Right ventricle myocardium inferior (tissue), 1 donor: ENCODE measurements at places on chromosomes 1 and 21. TPM values are rescaled to one million over a fixed set of nuclear protein-coding genes. Genes with fewer than 3 reads are reported as not detected.

DNA sequence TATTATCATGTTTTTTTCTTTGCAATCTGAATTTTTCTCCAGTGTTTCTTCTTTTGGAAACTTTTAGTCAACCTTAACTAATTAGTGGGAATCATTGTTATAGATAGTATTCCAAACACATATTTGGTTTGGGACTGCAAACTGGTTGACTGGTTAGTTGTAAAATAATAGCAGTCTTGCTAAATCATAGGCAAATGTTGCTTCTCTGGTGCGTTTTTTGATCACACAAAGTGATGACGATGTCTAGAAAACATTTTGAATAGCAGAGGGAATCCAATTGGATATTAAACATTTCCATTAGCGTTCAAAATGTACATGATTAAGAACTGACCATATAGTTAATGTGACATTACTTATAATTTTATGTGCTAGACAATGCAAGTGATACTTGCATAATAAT lies 4.5 kb downstream of the DNAJB4 start:
- DNase-seq: no peak

GRCh38 chr1:7975212-7975865 lies 13.8 kb downstream of the PARK7 start:
- no peak for DNase-seq

- no peak for DNase-seq
Observed at GRCh38 chr21:34595457-34595856, 19.5 kb downstream of the RCAN1 start.

DNA sequence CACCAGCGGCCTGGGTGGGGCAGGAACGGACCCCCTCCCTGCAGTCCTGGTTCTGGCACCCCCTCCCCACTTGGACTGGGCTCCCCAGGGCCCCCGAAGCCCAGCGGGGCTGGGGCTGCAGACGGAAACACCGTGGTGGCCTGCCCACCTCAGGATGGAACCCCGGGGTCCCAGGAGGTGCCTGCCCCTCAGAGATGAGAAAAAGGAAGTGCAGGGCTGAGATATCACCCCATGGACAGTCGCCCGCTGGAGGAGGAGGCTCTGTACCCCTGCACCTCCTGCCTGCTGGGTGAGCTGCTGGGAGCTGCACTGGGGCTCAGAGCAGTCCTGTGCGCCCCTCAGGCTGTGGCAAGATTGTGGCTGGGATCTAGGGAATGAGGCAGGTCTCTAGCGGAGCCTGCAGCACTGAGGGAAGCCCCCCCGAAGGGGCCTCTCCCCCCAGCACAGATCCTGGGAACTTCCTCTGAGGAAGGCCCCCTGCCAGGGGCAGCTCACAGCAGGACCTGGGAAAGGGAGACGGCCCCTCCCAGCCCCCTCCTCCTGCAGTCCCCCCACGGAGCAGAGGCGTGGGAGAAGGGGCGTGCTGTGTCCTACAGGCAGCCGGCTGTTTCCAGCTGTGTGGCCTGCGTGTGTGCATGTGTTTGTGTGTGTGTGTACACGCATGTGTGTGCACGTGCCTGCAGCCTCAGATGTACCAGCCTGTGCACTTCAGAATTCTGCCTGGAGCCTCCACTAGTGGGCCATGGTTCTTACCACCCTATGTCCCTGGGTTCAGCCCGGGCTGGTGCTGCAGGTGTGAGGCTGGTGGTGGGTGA lies 6.9 kb downstream of the AGRN start:
- DNase-seq: peak; percentile 64

GRCh38 chr1:15031251-15031933 lies 122.2 kb upstream of the TMEM51 start:
- no peak for DNase-seq

DNA sequence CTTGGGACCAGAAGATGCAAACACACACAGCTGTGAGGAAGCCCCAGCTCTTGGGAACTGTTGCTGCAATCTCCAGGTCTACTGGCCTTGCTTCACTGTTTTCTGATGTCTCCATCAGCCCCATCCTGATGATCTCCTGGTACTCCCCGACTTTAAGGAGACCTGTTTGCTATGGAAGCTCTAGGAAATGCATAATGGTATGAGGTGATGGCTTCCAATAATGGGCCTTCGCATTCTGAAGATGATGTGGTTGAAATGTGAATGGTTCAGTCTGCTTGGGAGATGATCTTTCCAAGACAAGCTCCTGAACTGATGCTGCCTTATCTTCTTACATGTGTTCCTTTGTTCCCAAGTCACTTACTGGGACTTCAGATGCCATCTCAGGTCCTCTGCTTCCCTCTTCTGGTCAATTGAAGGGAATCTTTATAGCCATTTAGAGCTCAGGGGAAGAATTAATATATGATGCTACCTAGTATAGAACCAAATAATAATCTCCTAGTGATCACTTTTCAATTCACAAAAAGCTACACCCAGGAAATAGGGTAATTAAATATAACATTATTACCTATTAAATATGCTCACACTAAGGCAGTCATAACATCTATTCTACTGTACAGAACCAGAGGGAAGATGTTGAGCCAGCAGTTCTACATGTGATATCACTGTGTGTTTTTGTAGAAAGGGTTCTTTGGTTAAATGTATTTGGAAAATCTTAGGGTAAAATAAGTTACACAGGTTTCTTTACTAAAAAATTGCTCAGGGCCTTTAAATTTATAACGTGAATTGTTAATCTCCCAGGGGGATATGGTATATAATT lies 73.9 kb upstream of the VTCN1 start:
- no peak for DNase-seq

- DNase-seq: no peak
Observed at GRCh38 chr1:147762233-147763024, 2.0 kb upstream of the GJA5 start.

DNA sequence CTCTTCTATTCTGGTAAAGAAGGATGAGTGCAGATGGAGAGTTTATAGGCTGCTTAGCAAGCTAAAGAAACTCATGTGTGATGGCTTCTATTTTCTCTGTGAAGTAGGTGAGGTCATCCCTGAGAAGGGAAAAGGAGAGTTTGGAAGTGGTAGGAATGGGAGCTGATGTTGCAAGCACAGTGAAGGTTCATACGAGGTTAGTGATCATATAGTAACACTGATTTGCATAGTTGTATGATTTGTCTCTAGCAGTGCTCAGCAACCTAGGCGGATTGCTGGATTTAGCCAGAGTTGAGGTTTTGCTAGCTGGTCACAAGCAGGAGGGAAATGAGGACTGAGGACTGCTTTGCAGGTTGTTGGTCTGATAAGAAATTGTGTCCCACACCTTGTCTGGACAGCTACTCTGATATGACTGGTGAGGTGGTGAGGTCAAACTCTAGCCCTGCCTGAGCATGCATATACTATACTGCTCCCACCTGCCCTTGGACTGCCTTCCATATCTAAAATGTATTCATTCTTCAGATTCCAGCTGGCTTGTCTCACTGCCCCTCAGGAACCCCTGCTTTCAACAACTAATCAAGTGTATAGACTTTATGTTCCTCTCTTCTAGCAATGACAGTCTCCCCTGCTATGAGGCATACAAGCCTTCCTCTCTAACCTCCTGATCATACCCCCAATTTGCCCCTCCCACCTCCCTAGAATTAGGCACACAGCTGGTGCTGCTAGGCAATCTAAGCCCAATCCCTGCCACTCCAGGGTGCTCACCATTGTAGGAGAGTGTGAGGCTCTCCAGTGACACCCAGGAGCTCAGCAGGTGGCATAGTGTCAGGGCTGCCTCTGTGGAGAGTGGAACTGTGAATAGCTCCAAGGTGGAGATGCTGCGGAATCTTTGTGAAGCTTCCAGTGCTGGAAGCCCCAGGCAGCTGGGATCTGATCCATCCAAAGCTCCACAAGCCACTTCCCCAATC lies 18.5 kb downstream of the LRRC41 start:
- DNase-seq: no peak

DNA sequence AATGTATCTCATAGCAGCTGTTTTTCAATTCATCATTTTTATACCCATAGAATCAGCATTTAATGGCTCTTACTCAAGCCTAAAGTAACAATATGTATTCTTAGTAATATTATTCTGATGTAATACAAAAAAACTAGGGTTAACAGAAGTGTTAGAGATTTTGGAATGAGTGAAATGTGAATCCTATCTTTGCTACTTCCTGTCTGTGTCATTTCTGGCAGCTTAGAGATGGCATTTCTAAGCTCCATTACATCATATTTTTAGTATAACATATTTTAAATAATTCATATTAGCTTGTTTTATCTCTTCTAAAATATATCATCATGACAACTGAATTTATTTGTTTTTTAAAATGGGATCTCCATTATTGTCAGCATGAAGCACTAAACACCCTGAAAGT lies 90.2 kb downstream of the LRRC7 start:
- no peak for DNase-seq

DNA sequence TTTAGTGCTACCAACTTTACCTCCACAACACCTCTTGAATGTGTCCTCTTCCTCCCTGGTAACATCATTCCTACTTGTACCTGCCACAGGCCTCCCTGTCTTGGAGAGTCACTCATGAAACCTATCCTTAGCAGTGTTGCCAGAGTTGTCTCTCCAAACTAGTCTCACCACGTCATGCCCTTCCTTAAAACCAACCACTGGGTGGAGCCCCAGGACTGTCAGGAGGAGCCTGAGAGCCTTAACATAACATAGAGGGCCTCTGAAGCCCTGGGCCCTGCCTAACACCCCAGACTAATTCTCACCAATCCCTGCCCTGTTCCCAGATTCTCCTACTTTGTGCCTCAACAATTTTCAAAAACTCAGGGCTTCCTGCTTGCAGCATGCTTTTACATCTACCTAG lies 65.3 kb downstream of the ZNF697 start:
- no peak for DNase-seq

- DNase-seq: no peak
Observed at GRCh38 chr1:37234941-37235418, 200.7 kb upstream of the GRIK3 start.

DNA sequence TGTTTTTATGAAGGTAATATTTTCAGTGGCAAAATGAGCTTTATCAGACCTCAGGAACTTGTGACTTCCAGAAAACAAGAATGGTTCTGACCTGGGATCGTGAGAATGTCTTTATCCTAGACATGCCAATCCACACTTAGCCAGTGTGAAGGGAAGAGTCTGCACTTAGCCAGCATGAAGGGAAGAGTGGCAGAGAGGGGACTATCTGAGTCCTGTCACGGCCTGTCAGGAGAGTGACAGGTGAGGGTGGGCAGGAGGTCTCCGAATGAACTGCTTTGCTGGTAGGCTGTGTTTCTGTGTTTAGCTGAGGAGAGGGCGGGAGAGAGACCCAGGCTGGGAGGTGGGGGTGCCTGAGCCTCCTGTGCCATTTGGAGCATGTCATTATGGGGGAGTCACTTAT lies 173.1 kb downstream of the KIF26B start:
- no peak for DNase-seq

DNA sequence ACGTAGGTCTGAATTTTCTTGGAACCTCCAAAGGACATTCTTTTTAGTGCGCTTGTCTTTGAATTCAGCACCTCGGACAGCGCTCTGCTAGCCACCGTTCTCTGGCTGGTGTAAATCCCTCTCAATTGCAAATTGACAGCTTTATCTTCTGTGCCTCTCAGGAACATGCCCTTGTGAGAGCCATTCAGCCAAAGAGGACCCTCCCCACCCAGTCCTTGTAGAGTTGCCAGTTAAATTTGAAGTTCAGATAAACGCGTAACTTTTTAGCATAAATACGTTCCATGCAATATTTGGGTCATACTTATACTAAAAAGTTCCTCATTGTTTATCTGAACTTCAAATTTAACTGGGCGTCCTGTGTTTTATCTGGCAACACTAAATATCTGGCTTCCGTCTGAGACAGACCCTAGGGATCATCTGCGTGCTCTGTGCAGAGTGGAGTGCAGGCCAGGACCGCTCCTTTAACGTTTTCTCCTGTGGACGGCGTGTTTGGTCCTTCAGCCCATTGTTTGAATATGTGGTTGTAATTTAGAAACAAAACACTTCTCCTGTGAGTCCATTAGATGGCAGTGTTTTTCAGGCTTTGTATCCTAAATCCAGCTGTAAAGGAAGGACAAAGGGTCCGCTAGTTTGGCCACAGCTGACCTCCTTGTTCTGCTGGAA lies 7.0 kb downstream of the KCNAB2 start:
- DNase-seq: peak; percentile 53

GRCh38 chr1:99083338-99083737 lies 78.7 kb upstream of the PLPPR5 start:
- DNase-seq: no peak

DNA sequence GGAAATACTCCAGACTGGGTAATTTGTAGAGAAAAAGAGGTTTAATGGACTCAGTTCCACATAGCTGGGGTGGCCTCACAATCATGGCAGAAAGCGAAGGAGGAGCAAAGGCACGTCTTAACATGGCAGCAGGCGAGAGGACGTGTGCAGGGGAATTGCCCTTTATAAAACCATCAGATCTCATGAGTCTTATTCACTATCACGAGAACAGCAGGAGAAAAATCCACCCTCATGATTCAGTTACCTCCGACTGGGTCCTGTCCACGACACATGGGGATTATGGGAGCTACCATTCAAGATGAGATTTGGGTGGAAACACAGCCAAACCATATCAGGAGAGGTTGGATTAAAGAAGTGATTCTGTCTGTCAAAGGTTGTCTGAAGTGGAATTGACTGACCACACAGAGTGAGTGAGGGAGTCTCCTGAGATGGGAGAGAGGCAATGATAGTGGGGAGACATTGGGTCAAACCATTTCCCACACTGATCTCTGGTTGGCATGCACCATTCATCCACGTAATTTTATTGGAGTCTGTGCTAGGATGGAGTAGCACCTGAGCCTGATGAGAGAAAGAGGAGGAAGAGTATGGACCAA lies 58.3 kb upstream of the VAMP3 start:
- no peak for DNase-seq

DNA sequence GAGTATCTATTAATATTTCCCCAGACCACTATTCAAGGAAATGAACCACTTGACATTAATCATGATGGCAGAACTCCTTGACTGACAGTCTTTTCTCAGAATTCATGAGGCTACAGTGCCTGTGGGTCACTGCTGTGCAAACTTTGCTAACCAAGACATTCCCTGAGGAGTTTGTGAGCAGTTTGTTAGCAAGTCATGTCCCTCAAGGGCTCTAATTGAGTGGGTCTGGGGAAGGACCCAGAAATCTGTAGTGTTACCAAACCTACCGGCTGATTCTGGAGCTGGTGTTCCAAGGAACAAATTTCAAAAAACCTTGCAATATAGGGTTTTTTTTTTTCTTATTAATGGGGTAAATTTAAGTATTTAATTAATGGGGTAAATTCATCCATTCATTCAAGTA lies 103.2 kb upstream of the VANGL1 start:
- no peak for DNase-seq

The SPATA17 gene
- total RNA-seq: 1.1 TPM

The CYP4Z1 gene
- total RNA-seq: 0.97 TPM

The USP48 gene
- 42.7 TPM for total RNA-seq

The CTTNBP2NL gene
- 12.5 TPM for total RNA-seq

The LCE1C gene
- not detected for total RNA-seq

The NUDT4B gene
- total RNA-seq: 0.49 TPM

The THEM5 gene
- total RNA-seq: not detected

The GPR37L1 gene
- 0.08 TPM for total RNA-seq

The ATP1A4 gene
- not detected for total RNA-seq

The LAMC2 gene
- total RNA-seq: 3.8 TPM

The TCHH gene
- total RNA-seq: not detected
